Suprapubic skin (tissue), 4 donors: ENCODE measurements at places on chromosomes 5 and 9. TPM values are rescaled to one million over a fixed set of nuclear protein-coding genes. Genes with fewer than 3 reads are reported as not detected.

DNA sequence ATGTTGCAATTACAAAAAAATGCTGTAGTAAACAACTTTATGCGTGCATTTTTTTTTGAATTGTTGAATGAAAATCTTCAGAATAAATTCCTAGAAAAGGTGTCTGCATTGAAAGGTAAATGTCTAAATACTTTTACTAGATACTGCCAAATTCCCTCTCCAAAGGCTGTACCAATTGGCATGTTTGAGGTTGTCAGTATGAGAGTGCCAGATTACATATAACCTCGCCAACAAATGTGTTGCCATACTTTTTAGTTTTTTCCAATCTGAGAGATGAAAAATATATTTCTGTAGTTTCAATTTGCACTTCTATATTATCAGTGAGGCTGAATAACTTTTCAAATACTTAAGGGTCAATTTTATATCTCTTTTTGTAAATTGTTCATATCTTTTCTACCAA, 261.5 kb upstream of the TARS1 start:
- no peak for DNase-seq

DNA sequence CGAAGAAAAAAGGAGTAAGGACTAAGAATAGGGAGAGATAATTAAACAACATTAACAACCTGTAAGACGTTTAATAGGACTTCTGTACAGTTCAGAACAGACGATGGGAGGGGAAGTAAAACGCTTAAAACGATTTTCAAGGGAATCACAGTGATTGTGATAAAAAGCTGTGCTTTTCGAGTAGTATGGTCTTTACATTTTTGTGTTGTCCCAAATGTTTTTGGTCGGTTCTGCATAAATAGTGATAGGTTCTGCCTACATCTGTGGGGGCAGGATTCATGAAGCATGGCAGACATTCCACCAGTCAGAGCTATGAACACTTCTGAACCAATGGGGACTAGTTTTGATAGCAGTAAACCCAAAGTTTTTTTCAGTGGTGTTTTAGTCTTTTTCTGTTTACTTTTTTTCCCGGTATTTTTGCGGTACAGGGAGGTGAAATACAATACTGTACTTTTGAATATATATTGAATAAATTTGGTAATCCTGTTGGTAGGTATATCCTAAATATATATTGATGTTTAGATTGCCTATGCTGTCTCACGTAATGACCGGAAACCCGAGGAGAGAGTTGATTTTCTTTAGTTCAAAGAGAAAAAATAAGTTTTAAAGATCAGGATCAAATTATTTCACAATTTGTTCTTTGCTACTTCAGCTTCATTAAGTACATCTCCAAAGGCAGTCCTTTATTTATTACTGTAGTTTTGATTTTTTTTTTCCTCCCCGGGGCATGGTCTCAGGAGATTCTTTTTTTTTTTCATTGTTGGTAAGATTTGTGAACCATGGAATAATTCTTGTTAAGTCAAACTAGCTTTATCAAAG, 1.3 kb downstream of the ERBIN start:
- no peak for DNase-seq

- DNase-seq: no peak
Measured at GRCh38 chr5:148569948-148570347, 84.4 kb downstream of the HTR4 start.

GRCh38 chr9:78015241-78015640, 16.4 kb downstream of the GNAQ start:
- no peak for DNase-seq

DNA sequence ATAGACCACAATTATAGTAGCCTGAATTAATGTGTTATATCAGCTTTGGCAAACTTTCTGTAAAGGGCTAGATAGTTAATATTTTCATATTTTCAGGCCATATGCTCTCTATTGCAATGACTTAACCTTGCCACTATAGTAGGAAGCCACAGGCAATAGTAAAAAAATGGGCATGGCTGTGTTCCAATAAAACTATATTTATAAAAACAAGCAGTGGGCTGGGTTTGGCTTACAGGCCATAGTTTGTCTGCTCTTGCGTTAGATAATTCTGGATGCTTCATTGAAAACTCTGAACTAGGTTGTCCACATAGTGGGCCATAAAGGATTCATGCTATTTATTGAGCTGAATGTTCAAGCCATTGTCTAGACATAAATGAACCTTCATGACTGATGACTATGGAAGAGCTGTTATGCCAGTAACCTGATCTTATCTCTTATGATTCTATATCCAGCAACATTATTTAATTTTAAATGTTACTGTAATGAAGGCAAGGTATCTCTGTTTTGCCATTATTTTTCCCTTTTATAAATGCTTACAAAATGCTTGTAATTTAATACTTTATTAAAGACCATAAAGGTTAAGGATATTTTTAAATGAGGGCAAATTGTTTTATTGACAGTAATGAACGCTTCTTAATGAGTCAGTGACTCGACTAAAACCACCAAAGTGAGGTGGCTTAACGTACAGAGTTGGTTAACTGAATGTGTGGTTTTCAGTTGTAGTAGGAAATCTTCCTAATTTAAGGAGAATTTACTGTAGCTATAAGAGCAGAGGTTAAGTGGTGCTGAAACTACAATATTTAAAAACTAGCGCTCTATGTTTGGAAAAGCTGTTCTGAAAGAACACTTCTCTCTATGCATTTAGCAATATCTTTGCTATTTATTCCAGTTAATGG, 560.6 kb downstream of the PRR16 start:
- no peak for DNase-seq

DNA sequence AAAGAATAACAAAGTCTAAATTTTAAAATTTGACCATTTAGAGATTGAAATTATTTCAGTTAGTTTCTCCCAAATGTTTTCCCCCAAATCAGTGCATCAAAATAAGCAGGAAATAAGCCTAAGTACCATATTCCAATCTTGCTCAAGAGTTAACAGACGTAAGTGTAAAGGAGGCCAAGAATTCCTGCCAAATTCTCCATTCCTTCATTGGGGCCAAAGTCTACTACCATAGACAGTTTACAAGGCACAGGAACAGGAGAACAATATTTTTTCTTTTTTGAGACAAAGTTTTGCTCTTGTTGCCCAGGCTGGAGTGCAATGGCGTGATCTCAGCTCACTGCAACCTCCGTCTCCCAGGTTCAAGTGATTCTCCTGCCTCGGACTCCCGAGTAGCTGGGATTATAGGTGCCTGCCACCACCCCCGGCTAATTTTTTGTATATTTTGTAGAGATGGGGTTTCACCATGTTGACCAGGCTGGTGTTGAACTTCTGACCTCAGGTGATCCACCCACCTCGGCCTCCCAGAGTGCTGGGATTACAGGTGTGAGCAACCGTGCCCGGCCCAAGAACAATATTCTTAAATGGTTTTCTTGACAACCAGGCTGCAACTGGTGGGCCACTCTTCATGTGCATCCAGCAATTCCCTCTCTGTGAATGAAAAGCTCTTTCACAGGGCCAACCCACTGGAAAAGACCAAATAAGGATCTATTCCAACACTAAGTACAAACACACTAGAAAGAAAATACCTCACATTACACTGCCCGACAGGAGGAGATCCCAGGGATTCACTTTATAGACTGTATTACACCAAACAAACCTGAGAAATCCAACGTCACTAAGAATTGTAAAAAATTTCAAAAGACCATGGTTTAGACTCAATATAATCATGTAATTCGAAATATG, 127.7 kb downstream of the MAPKAP1 start:
- DNase-seq: no peak

GRCh38 chr5:140595538-140596300, 31.1 kb downstream of the SLC35A4 start:
- no peak for DNase-seq

- no peak for DNase-seq
Measured at GRCh38 chr9:26437056-26437711, 455.4 kb downstream of the CAAP1 start.

GRCh38 chr9:84754461-84754860, 84.9 kb downstream of the NTRK2 start:
- DNase-seq: no peak

DNA sequence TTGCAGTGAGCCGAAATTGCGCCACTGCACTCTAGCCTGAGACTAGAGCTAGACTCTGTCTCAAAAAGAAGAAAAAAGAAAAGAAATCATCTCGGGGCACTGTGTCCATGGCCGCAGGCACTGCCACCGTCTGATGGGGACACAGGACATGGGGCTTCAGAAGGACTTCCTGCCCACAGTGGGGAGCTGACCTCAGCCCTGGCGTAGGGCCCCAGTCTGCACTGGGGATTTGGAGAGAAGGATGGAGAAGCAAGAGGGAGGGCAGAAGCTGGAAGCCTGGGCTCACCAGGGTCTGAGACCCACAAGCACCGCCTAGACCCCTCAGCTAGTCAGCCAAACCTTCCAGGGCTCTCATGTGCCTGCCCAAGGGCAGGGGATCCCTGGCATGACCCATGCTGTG, 4.1 kb upstream of the SARDH start:
- no peak for DNase-seq

- DNase-seq: no peak
Measured at GRCh38 chr9:87771316-87772006, 45.5 kb downstream of the CTSL start.

- no peak for DNase-seq
Measured at GRCh38 chr5:153860195-153860886, 178.4 kb downstream of the FAM114A2 start.

DNA sequence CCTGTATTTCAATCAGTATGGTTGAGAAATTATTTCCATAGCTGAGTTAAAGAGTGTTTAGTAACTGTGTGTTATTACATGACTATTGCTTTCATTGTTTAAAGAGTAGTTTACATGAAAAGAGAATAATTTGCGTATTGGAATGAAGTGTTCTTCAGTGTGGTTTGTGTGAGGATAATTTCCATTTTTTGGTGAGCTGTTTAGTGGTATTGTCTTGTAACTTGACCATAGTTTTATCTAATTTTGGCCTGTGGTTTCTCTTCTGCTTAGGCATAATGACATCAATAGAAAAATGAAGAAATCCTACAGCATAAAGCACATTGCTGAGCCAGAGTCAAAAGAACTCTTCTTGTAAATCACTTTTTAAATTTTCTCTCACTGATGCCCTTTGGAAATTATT, 151.2 kb downstream of the SNCAIP start:
- DNase-seq: no peak

DNA sequence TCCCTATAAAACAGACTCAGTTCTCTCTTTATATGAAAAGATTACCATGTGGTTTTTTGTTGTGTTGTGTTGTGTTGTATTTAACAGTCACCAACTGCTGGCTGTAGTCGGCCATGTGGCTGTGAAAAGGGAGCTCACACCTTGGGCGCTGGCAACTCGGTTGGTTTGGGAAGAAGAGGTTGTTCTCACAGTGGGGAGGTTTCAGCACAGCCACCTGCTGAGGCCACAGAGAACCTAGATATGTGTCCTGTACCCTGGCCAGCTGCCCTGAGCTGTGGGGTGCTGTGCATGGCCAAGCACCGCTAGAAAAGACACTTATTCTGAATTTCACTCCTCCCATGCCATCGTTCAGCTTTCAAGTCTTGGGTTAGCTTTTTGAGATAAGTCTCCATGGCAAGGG, 58.8 kb downstream of the SYK start:
- DNase-seq: no peak

- no peak for DNase-seq
Measured at GRCh38 chr5:54848581-54848980, 136.8 kb downstream of the ESM1 start.

DNA sequence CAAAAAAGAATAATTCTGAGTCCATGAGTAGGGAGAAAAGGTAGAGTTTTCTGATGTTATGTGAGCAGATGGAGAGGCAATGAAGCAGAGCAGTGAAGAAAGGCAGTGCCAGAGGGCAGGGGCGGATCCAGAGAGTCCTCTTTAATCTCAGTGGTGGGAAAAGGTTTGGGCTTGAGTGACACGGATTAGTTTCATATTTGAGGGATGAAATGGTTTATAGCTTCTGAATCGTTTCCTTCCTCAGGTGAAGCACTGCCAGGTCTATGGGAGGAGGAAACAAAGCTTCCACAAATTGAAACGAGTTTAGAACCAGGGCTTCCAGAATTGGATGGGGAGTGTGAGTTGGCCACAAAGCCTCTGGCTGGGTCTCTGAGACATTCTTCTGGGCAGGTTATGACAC, 517.0 kb upstream of the PAPPA start:
- DNase-seq: no peak

DNA sequence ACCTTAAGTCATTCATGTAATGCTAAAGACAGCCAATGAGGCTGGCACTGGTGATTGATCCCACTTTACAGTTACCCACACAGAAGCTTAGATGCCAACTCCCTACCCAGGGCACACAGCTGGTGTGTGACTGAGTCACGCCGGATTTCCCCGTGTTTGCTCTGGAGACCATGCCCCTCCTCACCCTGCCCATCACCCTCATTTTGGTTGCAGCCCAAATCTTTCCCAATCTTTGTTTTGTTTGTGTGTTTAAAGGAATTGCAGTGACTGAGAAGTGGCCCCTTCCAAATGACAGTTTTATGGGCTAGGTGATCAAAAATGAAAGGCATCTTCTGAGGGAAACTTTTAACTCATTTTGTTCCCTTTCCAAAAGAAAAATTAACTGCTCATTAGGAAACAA, 10.9 kb downstream of the FBXL7 start:
- DNase-seq: no peak

DNA sequence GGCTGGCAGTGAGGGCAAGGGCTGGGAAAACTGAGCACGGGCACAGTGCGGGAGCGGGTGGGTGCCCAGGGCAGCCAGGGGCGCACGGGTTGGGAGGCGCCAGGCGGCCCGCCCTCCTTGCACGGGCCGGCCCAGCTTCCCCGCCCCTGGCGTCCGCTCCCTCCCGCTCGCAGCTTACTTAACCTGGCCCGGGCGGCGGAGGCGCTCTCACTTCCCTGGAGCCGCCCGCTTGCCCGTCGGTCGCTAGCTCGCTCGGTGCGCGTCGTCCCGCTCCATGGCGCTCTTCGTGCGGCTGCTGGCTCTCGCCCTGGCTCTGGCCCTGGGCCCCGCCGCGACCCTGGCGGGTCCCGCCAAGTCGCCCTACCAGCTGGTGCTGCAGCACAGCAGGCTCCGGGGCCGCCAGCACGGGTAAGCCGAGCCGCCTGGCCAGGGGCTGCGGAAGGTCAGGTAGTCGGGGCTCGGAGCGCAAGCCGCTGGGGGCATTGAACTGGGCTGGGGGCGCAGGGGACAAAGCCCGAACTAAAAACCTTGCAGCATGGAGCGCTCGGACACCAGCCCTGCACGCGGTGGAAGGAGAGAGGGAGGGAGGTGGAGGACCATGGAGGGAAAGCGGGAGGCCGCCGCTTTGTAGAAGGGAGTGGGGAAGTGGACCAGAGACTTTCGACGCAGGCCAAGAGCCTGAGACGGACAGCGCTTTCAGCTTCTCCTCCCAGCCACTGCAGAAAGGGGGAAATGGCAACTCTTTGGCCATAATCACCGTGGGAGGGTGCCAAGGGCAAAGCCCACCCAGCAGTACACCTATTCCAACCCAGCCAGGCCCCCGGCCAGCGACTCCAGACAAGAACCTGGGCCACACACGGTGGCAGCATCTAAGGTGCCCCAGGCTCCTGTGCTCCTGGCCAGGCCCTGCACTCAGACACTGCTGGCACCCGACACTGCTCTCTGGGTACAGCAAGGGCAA, at the start of gene TGFBI:
Gene TGFBI, plus strand, starts transcription at position 207 of the 961 bp plus-strand sequence. Its CDS starts 68 bp downstream, at position 275.
- DNase-seq: peak; percentile 83

FOXD1 gene
- not detected for total RNA-seq

ARHGEF39 gene
- 0.34 TPM for total RNA-seq

TICAM2 gene
- 0.25 TPM for total RNA-seq

FOXD4 gene
- not detected for total RNA-seq

CER1 gene
- total RNA-seq: not detected

GPRIN1 gene
- total RNA-seq: 1.7 TPM

SLC6A19 gene
- total RNA-seq: not detected

CDC20B gene
- total RNA-seq: not detected

CENPK gene
- total RNA-seq: 2.0 TPM

PTGS1 gene
- total RNA-seq: 64.3 TPM
